Left renal pelvis (tissue), 4 donors: ENCODE measurements at places on chromosomes 7 and 10. TPM values are rescaled to one million over a fixed set of nuclear protein-coding genes. Genes with fewer than 3 reads are reported as not detected.

GRCh38 chr7:133678137-133678814 lies 425.4 kb downstream of the EXOC4 start:
- DNase-seq, result no peak

DOCK4 gene
- polyA plus RNA-seq, result 23.9 TPM

SPDYE3 gene
- polyA plus RNA-seq, result 7.6 TPM

DNA sequence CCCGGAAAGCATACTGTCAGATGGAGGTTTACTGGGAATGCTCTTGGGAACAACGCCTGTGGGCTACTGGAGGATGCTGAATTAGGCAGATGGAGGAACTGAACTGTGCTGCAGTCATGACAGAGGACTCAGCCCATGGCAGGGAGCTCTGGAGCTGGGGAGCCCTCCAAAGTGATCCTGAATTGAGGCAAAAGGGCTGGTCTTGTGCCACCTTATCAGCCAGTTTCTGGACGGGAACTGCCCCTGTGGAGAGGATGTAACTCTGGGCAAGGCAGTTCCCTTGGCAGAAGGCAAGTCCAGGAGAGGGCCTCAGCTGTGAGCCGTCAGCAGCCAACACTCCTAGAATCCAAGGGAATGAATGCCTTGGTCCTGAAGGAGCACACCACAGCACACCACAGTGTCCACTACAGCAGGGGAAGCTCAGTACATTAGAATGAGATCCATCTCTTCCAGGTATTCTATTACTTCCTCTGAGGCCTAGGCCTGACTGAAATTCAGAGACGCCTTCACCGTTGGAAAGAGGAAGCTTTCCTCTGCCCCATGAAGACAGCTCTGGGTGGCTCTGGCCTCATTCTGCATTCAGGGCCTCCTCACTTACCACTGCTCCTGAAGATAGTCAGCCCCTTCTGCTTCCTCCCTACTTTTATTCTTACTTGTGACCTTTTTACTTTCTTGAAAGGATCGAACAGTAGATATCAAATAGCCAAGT lies 139.6 kb upstream of the GPR26 start:
- no peak for DNase-seq

- DNase-seq, result peak; percentile 77
Observed at GRCh38 chr7:37201003-37201875, 247.4 kb downstream of the ELMO1 start.

DNA sequence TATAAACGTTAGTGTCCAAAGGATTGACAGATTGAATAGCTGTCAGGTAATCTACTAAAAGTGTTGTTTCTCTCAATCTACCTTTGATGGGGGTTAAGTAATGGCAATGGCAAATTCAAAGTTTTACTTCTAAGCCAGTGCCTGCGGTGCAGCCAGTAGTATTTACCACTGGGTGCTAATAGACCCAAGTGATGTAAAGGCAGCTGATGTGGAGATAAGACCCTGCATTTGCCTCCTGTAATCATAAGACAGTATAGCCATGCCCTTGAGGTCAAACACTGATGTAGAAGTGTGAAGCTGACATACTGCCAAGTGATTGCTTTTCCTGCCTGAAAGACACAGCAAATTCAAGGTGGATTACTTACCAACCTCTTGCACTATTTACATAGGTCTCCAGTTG lies 572.0 kb downstream of the GRID1 start:
- DNase-seq, result no peak

GRCh38 chr7:116726713-116727431 lies 54.9 kb downstream of the MET start:
- DNase-seq, result no peak

LSM8 gene
- polyA plus RNA-seq, result 71.2 TPM

OLAH gene
- 0.94 TPM for polyA plus RNA-seq

AASS gene
- 43.3 TPM for polyA plus RNA-seq

TMEM213 gene
- polyA plus RNA-seq, result 0.60 TPM

NPY4R gene
- not detected for polyA plus RNA-seq

- no peak for DNase-seq
Observed at GRCh38 chr7:70667406-70667805, 464.5 kb upstream of the GALNT17 start.

WIPF3 gene
- polyA plus RNA-seq, result 5.7 TPM

DNA sequence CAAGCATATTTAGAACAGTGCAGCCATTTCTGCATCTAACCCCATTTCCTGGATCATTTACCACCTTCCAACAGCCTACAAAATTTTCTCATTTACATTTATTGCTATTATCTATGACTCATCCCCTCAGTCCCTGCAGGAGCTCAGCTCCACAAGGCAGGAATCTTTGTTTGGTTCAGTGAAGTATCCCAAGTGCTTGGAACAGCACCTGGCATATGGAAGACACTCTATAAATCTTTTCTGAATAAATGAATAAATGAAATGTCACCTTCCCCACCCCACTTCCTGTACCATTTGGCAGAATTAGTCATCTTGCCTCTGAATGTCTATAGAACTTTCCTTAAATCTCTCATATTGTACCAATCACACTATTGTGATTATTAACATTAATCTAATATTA lies 110.7 kb downstream of the HIP1 start:
- DNase-seq, result no peak

EBLN1 gene
- 0.15 TPM for polyA plus RNA-seq

DNA sequence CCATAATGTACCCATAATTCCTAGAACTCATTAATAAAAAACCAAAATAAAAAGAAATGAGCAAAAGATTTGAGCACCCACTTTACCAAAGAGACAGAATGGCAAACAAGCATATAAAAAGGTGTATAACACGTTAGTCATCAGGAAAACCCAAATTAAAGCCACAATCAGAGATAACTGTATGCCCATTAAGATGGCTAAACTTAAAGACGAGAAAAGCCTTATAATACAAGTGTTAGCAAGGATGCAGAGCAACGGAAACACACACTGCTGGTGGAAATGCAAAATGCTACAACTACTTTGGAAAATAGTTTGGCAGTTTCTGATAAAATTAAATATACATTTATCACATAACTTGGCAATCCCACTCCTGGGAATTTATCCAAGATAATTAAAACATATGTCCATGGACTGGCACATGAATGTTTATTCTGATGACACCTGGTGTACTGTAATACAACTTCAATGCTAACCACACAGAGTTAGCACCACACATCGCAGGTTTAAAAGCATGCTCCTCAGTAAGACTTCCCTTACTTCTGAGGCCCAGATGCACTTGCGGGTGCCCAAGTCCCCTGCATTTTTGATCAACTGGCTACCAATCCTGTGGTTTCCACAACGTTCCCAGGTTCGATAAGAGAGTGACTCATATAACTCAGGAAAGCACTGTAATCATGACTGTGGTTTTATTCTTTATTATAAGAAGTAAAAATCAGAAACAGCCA lies 158.6 kb downstream of the SNX13 start:
- no peak for DNase-seq

MEOX2 gene
- polyA plus RNA-seq, result 3.6 TPM

DNA sequence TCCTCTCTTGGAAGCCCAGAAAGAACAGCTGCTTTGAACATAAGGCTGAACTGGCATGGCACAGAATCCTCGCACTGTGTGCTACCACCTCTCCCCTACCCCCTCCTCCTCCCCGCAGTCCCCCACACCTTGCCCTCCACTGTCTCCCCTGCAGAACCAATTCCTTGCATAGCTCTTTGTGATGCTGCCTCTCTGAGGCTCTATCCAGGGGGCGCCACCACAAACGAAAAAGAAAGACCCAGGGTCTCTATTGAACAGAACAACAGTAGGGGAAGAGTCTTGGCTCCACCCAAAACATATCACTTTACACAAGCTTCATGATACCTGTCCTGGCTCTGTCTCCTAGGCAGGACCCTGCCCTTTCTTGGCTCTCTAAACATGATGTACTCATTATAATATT lies 26.2 kb upstream of the EBLN1 start:
- DNase-seq, result no peak

DNA sequence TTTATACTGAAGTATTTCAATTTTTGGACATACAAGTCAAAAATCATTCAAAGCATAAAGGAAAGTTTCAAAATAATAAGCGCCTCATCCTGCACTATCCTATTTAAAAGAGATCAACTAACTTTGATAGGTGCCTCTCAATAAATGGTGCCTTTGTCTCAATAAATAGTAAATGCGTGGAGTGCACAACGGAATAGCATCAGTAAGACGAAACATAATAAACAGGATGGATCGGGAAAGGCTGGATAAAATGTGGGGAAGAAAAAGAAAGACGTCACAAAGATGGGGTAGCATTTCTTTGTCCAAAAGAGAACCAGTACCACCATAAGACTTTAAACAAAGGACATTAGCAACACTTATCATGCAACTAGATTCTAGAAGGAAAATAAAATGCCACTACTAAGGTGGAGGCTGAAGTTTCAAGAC lies 571 bp upstream of the PRKAR2B start:
- no peak for DNase-seq

DNA sequence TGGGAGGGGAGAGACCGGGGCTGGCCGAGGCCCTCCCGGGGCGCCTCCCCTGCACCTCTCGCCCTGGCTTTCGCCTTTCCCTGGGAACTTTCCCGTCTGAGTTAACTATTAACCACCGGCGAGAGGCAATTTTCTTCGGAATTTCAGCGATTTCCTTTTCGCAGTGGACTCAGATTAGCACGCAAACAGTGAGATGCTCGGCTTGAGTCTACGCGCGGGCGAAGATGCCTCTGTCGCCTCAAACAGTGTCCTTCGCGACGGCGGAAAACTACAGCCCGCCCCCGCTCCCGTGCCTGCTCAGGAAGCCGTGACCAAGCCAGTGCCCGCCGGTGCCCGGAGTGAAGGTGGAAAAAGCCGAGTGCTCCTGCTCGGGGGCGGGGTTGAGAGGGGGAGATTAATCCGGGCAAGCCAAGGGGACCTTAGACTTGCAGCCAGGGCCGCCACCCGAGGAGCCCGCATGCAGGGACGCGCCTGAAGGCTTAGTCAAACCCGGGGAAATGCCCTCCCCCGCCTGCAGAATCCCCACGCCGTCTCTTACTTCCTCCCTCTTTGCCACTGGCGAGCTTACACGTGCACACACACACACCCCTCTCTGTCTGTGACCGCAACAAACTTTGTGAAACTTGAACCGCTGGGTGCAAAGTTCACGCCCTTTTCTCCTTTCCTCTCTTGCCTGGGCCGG lies 14.5 kb upstream of the PAX2 start:
- no peak for DNase-seq

- DNase-seq, result no peak
Observed at GRCh38 chr7:32200646-32201045, 130.4 kb upstream of the PDE1C start.

GRCh38 chr10:124830445-124830844 lies 28.8 kb downstream of the ABRAXAS2 start:
- DNase-seq, result no peak

LDB3 gene
- 0.68 TPM for polyA plus RNA-seq

DNA sequence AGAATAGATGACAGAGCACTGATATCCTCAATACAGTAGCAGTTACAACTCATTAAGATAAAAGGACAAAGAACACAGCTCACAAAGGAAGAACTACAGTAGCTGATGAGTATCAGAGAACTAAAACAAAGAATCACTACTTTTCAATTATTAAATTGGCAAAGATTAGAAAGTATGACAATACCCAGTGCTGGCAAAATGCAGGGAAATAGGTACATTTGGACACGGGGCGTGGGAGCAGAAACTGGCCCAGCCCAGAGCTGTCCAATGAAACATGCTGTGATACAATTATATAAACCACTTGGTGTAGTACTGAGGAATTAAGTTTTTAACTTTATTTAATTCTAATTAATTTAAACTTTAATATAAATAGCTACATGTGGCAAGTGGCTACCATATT lies 226.3 kb downstream of the MLLT10 start:
- no peak for DNase-seq

DNA sequence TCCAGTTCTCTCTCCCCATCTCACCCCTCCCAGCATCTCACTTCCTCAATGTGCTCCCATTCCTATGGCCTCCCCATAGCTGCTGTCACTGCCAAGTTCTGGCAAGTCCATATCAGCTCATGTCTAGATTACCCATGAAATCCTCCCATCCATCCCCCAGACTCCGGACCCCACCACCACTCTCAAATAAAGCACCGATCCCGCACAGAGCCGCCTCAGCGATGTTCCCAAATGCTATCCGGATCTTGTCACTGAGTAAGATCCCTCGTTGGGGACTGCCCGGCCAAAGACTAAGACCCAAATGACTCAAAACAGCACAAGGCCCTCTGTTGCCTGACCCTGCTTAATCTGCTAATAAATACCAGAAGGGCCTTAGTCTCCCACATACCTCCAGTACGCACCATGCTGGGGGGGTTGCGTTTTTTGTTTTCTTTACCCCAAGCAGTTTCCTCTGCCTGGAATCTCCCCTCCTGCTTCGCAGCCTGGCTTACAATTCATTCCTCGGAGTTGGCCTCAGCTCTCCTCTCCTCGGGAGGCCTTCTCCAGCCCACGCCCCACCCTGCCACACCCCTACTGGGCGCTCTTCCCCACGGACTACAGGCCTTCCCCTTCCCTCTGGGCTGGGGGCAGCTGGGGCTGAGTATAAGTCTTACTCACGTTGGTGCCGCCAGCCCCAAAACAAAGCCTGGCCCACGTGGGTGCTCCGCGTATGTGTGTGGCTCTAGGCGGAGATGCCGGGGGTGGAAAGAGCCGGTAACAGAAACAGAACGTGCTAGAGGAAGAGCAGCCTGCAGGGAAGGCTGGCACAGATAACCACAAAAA lies 1.8 kb upstream of the DUSP5 start:
- no peak for DNase-seq

CHST3 gene
- 19.1 TPM for polyA plus RNA-seq

GRCh38 chr10:46545861-46546590 lies 10.4 kb downstream of the GPRIN2 start:
- no peak for DNase-seq

DNA sequence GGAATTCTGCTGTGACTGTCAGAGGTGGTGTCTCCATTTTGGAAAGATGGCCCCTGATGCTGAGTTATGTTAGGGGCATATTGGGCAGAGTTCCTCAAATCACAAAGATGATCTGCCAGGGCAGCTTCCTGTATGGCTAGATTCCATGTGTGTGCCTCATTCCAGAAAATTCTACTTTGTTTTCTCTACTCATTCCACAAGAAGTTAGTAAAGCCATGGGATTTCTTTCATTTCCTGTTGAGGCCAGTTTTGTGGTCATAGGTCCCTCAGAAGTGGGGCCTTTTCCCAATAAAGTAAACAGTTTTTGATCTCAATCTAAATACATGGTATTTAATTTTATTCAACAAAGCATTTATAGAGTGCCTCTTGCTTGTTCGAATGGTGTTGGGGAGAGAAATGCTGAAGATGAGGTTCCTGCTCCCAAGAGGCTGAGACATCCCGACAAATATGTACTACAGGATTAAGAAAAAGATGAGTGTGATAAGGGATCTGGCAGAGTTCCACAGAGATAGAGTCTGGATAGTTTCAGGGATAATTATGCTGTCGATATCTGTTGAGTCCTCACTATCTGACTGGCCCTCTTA lies 33.0 kb downstream of the MINDY4 start:
- DNase-seq, result no peak
